ENCODE measurements at places on chromosomes 16 and 17. TPM values are rescaled to one million over a fixed set of nuclear protein-coding genes. Genes with fewer than 3 reads are reported as not detected.

Gene TK1
- total RNA-seq: 161 TPM

Gene TVP23A
- not detected for total RNA-seq

Gene SLC47A1
- total RNA-seq: 0.36 TPM

Gene JPH3
- total RNA-seq: not detected

Gene ATP1B2
- not detected for total RNA-seq

Gene CD300E
- not detected for total RNA-seq

Gene OR3A3
- not detected for total RNA-seq

Gene MMP28
- not detected for total RNA-seq
